GM18507 (cell line): ENCODE measurements at places on chromosomes 12 and 14.

GRCh38 chr14:31927348-31927832 lies 149.7 kb upstream of the ARHGAP5 start:
- no peak for DNase-seq

GRCh38 chr12:41202051-41202450 lies 13.9 kb downstream of the PDZRN4 start:
- DNase-seq: no peak

GRCh38 chr12:124917135-124917840 lies 2.8 kb upstream of the UBC start:
- DNase-seq: no peak

- no peak for DNase-seq
Measured at GRCh38 chr12:52649066-52649465, 2.9 kb downstream of the KRT2 start.

- DNase-seq: no peak
Measured at GRCh38 chr14:23610815-23611289, 25.3 kb upstream of the DHRS2 start.

GRCh38 chr12:77847680-77848431 lies 17.2 kb downstream of the NAV3 start:
- DNase-seq: no peak
